ENCODE measurements at places on chromosomes 11 and 22.

- DNase-seq: no peak
Measured at GRCh38 chr11:3206922-3207204, 11.8 kb downstream of the MRGPRG start.

GRCh38 chr11:68044898-68045351 lies 6.1 kb downstream of the TCIRG1 start:
- DNase-seq: no peak

DNA sequence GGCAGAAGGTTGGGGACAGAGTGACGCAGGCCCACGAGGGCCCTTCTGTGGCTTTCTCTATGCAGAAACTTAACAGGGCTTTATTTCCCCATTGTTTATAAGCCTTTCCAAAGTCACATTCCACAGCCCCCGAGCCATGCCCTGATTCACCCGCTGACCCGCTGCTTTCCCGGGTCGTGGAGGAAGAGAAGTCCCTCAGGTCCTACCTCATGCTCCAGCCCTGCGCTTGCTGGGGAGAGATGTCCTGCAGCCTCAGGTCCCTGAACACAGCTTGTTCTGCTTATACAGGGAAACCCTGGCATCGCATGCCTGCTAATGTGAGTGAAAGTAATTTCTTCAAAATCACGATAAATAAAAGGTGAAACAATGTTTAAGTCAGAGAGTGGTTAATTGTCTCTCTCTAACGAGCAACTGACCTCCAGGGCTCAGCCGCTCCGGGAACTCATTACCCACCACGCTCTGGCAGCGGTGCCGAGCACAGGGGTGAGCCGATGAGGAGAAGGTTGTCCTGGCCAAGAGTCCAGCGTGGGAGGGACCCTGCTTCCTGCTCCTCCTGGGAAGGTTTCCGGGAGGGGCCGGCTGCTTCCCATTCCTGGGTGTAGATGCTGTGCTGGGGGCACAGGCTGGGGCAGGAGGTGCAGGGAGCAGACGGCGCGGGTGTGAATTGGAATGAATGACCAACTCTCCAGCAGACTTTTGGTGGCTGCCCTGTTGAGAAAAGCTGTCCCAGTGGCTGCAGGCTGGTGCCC lies 595.2 kb downstream of the BRD1 start:
- no peak for DNase-seq

DNA sequence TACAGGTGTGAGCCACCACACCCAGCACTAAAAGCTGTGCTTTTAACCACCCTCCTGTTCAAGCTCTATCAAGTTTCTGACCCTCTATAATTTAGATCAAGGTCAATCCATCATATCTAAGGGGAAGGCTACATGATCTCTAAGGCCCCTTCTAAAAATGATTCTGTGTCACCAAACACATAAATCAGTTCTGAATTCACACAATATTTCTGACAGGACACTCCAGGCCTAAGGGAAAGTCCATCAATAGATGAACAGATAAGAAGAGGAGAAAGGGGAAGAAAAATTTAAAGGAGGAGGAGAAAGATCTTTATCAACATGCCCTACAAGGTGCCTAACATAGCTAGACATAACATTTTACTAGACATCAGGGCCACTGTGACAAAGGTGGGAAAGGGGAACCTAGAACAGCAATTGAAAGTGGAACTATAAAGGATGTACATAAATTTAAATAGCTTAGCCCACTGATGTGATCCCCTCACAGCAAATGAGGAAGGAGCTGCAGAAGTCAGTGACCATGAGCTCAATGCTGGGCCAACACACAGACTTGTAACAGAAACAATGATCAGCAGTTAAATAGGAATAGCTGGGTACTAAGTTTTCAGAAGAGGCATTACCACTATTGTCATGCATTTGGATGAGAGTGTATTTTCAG lies 4.7 kb downstream of the PRCP start:
- no peak for DNase-seq

- no peak for DNase-seq
Measured at GRCh38 chr11:102448869-102449224, 3.7 kb downstream of the TMEM123 start.

DNA sequence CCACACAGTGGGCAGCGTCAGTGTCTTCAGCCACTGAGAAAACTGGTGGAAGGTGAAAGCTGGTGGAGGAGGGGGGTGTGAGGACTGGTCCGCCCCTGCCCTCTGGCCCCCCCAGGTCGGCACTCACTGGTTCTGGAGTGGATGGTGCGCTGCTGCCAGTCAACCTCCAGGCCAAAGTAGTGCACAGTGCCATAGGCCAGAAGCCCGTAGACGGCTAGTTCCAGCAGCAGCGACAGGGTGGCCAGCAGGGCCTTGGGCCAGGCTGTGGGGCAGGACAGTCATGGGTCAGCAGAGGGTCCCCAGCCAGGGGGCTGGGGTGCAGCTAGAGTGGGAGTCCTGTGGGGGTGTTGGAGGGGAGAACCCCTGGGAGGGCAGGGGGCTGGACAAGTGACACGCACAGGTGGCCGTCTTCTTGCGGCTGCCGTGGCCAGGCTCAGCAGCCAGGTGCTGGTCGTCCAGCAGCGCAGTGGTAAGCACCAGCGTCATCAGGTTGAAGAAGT lies 2.2 kb downstream of the LMF2 start:
- DNase-seq: no peak

Measured in NCI-H510A (cell line).